Liver (tissue), 10 donors: ENCODE measurements at places on chromosomes 12 and 14.

DNA sequence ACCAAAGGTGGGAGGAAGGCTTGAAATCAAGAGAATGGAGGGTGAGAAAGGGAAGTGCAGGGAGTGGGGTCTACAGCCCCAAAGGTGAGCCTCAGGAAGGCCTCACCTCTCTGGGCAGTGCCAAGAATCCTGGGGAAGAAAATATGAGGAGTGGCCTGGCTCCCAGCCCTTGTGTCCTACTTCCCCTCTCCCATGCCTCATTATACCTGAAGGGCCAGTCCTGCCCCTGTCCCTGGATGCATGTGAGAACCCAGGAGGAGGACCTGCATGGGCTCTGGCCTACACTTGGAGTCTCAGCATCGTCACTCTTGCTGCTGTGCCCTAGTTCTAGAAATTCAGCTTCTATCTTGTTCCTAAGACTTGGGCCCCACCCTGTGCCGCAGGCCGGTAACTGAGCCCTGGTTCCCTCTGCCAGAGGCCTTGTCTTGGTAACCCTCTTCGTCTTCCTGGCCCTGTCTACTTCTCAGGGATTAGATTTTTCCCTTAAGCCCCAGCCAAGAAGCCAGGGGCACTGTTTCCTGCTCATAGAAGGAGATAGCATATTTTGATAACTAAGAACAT, 10.9 kb upstream of the MYH7 start:
- DNase-seq: peak; percentile 32

- no peak for DNase-seq
These were observed 143.0 kb upstream of the EGLN3 start for GRCh38 chr14:34093883-34094282.

GRCh38 chr12:243381-243780, 19.3 kb downstream of the SLC6A13 start:
- no peak for DNase-seq

GRCh38 chr14:52077256-52077979, 8.6 kb upstream of the NID2 start:
- DNase-seq: no peak

DNA sequence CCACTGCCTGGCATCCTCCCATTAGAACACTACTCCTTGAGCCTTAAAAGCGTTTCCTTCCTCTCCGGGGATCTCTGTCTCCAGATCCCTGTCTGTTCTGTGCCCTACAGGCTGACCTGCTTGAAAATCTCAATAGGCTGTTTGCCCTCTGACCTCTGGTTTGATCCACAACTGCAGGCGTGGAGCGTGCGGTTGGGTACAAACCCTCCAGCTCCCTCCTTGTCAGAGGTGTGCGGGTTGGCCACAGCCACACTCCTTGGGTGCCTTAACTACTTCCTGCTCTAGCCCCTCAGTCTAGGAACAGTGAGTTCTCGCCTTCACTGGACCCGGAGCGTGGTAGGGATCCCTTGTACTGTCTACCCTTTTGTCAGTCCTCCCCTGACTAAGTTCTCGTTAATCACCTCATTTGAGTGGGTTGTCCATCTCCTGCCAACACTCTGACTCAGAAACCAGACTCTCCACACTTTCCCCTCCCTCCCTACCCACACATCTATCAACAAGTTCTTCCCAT, 33.1 kb downstream of the CMKLR1 start:
- no peak for DNase-seq

- DNase-seq: no peak
These were observed 77.1 kb downstream of the PTPN21 start for GRCh38 chr14:88477513-88478250.

- no peak for DNase-seq
These were observed 3.2 kb downstream of the IPO8 start for GRCh38 chr12:30692470-30692869.

DNA sequence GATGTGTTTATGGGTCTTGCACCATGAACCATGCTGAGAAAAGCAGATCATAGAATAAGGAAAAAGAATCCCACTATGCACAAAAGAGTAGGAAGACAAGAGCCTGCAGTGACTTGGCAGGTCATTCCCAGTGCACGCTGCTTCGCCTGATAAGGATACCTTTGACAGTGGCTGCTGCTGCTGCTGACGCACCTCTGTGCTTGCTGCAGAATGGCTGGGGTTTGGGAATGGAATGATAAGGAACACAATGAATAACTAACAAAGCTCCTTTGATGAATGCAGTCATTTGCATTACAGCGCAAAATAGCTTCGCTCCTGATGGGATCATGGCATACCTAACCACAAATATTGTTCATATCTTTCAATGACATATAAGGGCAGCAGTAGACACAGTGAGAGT, 278.7 kb downstream of the PDZRN4 start:
- DNase-seq: no peak

GRCh38 chr12:57793920-57794319, 11.3 kb downstream of the TSFM start:
- DNase-seq: no peak

GRCh38 chr12:25017336-25017735, 68.4 kb upstream of the BCAT1 start:
- DNase-seq: no peak

DNA sequence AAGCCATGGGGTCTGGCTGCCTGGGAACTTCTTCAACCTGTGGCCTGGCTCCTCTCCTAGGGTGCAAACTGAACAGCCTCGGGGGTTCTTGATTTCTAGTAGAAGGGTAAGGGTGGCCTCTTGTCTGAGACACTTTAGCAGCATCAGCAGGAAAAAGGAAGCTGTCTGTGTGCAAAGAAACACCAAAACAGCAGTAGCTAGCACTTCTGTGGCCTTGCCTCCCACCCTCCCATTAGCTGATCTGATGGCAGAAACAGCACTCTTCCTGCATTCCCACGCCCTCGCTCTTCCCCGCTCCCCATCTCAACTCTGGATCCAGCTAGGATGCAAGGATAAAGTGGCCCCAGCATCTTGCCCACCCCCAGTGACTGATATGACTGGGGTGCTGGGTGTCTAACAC, 20.7 kb downstream of the SLC7A8 start:
- no peak for DNase-seq

DNA sequence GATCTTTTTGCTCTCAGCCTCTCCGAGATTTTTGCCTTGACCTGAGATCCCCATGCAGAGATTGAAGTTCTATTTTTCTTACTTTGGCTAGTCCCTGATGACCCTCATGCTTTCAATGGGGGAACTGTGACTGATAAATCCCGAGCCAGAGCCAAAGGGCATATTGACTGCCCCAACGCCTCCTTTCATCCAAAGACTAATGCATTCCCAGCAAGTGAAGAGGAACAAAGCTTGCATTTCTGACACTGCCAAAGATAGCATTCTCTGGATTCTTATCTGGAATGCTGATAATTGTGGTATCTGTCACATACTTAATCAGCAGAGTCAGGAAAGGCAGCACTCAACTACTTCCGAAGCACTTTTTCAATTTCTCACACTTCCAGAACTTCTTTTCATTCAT, 152.3 kb upstream of the EGLN3 start:
- DNase-seq: no peak

DNA sequence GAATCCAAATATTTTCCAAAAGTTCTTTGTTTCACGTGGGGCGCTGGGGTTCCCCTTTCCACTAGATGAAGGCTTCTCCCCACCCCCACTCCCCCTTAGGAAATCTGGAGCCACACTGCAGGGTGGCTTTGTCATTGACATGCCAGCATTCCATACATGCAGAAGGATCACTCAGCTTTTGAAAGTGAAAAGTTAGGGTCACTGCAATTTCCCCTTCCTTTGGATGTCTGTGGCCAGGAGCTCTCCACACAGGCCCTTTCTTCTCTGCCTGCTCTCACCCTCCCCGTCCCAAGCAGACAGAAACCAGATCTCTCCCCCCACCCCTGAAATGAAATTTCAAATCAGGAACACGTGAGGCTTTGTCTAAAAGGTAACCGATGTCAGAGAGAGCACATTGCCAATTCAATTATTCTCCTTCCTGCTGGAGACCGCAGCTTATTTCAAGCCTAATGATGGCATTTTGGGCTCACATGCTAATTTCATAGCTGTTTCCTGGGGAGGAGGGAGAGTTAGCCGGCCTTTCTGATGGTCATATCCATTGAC, 153.9 kb upstream of the RFLNA start:
- no peak for DNase-seq

DNA sequence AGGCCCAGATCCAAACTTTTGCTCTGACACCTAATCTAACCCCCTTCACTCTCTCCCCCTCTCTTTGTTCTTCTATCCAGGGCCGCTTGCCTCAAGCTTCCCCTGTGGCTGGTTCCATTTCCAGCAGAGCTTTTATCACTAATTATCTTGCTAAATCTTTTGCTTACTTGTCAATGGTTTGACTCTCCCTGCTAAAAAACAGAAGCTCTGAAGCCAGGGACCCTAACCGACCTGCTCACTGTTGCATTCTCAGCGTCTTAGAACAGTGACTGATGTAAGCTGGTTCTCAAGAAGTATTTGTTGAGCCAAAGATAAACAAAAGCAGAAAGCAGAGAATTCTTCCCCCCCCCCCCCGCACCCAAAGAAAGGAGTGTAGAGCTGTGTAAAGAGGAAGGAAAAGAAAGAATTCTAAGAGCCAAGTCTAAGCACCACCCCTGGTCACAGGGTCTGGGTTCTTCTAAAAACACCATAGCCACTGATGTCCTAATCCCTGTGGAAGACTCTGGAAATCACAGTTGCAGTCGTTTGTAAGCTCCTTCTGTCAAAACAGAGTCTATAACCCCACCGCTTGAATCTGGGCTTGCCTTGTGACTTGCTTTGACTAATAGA, 385.8 kb downstream of the MED13L start:
- no peak for DNase-seq

DNA sequence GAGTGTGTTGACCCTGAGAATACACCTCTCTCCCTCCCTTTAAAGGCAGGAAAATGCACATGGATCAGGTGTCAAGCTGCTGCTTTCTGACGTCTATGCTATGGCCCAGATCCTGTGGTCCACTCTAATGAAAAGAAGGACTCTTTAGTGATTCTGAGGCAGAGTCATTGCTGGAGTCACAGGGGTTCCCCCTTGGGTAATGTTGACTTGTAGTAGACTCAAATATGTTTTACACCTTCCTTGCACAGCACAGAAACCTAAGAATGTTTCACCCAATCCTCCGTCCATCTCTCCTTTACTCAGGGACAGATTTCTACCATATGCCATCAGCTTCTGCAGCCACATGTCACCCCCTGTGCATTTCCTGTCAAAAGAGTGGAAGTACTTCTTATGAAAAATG, 525.4 kb downstream of the TMEM121 start:
- DNase-seq: no peak

GRCh38 chr14:49106741-49107667, 479.2 kb downstream of the RPS29 start:
- DNase-seq: no peak

DNA sequence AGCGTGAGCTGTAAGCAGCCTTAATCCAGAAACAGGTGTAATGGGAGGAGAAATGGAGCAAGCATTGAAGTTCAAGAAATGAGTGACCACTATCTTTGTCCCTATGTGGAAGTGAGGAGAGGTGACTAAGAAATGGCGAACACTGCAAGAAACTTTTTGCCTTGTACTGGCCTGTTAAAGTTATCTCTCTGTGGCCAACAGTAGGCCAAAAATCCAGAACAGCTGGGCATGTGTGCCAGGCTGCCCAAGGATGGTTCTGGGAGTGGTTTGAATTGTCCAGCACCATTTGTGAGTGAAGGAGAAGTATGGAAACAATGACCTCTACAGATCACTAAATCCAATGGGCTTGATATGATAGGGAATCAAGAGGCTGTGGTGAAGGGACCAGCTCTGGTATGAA, 83.3 kb upstream of the FRMD6 start:
- no peak for DNase-seq

GRCh38 chr14:72606879-72607278, 287.0 kb downstream of the DPF3 start:
- no peak for DNase-seq

GRCh38 chr12:48542300-48542928, 17.0 kb downstream of the OR8S1 start:
- peak; percentile 44 for DNase-seq

DNA sequence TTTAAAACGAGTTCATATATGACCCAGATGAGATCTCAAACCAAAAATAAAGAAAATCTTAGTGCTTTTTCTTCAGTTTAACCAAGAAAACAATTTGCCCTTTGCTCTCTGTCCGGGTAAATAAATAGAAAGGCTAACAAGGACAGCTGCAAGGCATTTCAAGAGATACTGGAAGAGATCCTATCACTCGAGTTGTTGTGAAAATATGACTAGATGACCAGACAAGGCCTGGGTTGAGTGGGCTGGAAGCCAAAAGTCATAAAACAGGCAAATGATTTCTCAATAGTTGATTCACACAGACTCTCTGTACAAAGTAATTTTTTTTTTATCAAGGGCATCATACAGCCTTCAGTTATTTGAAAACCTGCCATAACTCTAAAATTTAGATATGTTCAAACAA, 55.9 kb upstream of the AVPR1A start:
- no peak for DNase-seq

GRCh38 chr12:67318786-67319185, 49.6 kb downstream of the CAND1 start:
- DNase-seq: no peak

DNA sequence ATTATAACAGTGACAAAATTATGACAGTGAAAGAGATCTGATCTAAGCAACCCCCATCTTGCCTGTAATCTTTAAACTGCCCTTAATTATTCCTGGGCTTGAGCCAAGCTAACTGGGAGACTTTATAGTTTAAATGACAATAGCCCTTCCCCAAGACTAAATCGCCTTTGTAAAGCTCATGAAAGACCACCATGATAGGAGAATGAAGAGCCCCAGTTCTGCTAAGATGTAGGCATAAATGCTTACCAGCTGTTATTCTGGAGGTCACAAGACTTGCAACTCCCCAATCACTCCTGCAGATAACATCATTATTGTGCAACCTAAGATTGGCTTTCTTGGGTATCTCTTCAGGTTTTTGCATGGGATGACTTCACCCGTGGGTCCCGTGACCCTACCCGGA, 599.7 kb downstream of the KCNH5 start:
- DNase-seq: no peak

- no peak for DNase-seq
These were observed 315 bp downstream of the ABCD2 start for GRCh38 chr12:39619316-39619659.

DNA sequence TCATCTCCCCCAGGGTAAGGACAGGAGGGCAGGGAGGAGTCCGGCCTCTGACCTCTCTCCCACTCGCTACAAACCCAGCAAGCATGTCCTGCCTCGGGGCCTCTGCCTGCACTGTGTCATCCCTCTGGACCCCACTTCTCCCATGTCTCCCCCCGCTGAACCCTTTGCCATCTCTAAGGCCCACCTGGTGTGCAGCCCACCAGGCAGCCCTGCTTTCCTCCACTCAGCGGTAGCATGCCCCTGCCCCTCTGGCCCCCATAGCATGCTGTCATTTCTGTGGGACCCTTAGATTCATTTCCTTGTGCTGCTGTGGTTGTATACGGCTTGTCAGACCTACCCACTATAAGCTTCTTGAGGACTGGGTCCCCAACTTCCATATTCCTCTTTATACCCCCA, 17.7 kb downstream of the PAPLN start:
- DNase-seq: no peak

GRCh38 chr12:56338308-56339157, at the start of gene IL23A:
Gene IL23A, plus strand, starts transcription at chr12:56338884. Its CDS starts 161 bp downstream, at chr12:56339045.
- no peak for DNase-seq

- no peak for DNase-seq
These were observed 56.0 kb upstream of the RFLNA start for GRCh38 chr12:124238886-124239285.

GRCh38 chr12:132061641-132062430, 82.3 kb downstream of the DDX51 start:
- DNase-seq: peak; percentile 68
